ENCODE measurements at places on chromosomes 2 and 18. TPM values are rescaled to one million over a fixed set of nuclear protein-coding genes. Genes with fewer than 3 reads are reported as not detected.

PID1 gene
- 2.2 TPM for polyA plus RNA-seq

- peak; percentile 72 for DNase-seq
These were observed 756 bp downstream of the ABI2 start for GRCh38 chr2:203328760-203329540.

DSEL gene
- polyA plus RNA-seq: 5.7 TPM

ACTG2 gene
- 6.3 TPM for polyA plus RNA-seq

DNA sequence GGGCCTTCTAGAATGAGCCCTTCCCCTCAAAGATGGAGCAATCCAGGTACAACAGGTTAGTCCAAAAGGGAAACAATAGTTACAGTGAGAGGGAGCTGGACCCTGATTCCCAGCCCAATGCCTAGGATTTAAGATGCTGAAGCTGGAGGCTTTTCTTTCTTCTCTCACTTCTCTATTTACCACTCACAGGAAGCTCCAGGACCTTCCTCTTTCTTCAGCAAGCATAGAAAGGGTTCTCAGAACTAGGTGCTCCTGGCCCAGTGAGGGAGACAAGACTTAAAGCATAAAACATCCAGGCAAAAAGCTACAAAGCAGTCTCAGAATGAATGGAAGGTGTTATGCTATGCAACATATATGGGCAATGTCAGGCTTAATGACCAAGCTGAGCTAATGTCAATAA, 279.0 kb downstream of the SRBD1 start:
- DNase-seq: no peak

DNA sequence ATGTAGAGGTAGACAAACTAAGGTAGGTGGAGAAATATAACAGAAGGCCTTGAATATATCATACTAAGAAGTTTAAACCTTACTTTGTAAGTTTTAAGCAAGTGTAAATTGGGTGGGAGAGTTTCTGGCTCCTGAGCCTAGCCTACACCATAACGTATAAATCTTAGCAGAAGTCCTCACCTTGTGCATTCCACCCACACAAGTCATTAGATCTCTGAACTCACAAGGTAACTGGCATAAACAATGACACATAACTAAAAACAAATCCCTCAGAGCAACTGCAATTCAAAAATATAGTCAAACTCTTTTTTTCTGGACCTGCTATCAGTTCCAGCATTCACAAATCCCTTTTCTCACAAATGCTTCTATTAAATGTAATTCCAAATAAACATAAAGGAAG, 9.4 kb downstream of the REV1 start:
- DNase-seq: no peak

PLGLB2 gene
- 0.50 TPM for polyA plus RNA-seq

- DNase-seq: no peak
These were observed 105.1 kb downstream of the NUP35 start for GRCh38 chr2:183229386-183229785.

DNA sequence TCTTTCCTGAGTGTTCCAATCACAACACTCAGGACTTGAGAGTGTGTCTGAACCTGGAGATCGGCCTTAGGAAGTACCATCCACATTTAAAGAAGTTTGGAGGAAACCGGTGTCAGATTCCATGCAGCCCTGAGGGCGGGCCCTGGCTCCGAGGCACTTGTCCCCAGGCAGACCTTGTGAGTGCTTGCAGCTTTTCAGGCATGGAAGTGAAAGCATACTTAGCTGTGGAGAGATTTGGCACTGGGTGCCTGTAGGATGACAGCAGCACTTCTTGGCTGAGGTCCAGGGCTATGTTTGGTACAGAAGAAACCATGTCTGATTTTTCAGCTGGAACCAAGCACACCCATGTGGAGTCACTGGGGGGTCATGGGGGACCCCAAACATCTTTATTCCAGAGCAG, 230.8 kb downstream of the SEPTIN10 start:
- DNase-seq: peak; percentile 26
